SJCRH30 (cell line): ENCODE measurements at places on chromosomes 5 and 9. TPM values are rescaled to one million over a fixed set of nuclear protein-coding genes. Genes with fewer than 3 reads are reported as not detected.
A peak's percentile ranks its signal among the peaks of the same experiment; 100 is the strongest.

Gene TAF11L10
- not detected in 2 replicates for total RNA-seq

Gene EMB
- 0.02 TPM in 1 of 2 replicates, not detected in the other for total RNA-seq

Gene APC
- 35.9 and 39.6 TPM in 2 replicates for total RNA-seq

DNA sequence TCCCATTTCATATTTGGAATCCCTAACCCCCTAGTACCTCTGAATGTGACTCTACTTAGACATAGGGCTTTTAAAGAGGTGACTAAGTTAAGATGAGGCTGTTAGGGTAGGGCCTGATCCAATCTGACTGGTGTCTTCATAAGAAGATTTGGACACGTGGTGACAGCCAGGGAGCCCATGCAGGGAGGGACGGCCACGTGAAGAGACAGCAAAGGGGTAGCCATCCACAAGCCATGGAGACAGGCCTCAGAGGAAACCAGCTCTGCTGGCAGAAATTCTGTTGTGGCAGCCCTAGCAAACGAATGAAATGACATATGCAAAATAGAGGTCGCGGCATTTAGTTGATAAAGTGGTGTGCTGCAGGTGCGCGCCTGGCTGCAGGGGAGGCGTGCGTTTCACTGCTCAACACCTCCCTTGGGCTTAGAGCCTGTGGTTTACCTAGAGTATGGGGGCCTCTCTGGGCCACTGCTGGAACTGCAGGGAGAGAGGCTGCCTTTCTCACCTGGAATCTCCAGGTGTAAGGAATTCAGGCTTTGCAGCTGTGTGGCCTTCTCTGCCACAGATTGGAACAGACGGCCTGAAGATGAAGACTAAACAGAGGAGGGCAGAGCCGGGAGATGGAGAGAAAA lies 7.1 kb upstream of the AFAP1L1 start:
- no peaks in the 10 kb centered on the region for H3K4me1 ChIP-seq
- no peak overlapping the region for H3K27ac ChIP-seq
- no peak for DNase-seq
- no peaks in the 10 kb centered on the region; the same call in 1 of the 2 replicates for H3K27me3 ChIP-seq

DNA sequence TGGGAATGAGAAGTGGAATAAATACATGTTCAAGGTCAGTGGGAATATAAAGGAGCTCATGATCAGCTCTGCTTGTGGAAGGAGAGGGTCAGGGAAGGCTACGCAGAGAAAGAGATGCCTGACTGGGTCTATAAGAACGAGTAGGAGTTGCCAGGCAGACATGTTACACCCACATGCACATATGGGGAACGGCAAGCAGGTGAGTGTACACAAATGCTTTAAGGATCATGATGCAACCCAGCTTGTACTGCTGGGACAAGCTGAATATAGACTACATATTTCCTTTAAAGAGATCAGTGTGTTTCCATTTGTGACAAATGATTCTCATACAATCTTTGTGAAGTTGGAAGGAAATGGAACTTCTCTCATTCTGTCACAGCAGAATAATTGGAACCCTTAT lies 141.7 kb downstream of the SPOCK1 start:
- H3K27me3 ChIP-seq, result 0 out of 2 replicates have a peak, but pooled peaks cover 5% of the 10 kb centered on the region
- DNase-seq, result no peak
- H3K4me3 ChIP-seq, result no peak overlapping the region
- no peaks in the 10 kb centered on the region for H3K36me3 ChIP-seq
- no peak overlapping the region for H3K27ac ChIP-seq
- H3K4me1 ChIP-seq, result no peaks in the 10 kb centered on the region

DNA sequence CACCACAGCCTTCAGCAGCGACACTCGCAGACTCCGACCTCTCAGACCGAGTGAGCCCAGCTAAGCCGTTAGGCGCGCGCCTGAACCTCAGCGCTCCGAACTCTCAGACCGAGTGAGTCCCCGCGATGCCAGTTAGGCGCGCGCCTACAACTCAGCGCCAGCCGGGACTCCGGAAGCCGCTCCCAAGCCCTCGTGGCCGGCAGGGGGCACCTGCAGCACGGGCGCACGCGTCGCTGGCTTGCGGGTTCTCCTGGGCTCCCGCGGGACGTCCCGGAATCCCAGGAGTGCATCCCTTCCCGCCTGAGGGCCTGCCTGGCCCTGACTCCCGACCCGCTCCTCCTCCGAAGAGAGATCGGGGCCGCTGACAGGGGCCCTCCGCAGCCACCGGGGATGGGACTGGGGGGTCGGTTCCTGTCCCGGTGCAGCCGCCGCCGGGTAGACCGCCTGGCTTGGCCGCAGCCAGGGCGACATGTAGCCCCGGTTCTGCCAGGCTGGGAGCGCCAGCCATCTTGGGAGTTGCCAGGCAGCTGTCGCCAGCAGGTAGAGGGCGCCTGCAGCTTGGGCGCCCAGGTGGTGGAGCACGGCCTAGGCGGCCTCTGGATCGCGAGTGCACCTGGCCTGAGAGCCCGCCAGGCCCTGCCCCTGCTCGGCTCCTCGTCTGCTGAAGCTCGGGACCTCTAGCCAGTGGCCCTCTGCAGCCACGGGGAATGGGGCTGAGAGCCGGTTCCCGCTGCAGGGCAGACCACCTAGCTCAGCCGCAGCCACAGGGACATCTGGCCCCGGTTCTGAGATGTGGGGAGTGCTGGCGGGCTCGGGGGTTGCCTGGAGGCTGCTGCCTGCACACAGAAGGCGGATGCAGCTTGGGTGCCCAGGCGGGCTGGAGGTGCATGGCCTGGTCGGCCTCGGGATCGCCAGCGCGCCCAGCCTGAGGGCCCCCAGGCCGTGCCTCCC lies at the start of gene ANKRD18A:
TSS of gene ANKRD18A (minus strand) at position 114 of the 951 bp plus-strand sequence. CDS start 311 bp downstream, outside the sequence.
- peaks cover 9% of the 10 kb centered on the region; the same call in 1 of the 2 replicates for H3K36me3 ChIP-seq
- H3K4me3 ChIP-seq, result peak within 1 kb of the TSS; percentile 74
- no peaks in the 10 kb centered on the region for H3K4me1 ChIP-seq
- no peaks in the 10 kb centered on the region for H3K27me3 ChIP-seq
- peak within 1 kb of the TSS; percentile 78 for H3K27ac ChIP-seq

DNA sequence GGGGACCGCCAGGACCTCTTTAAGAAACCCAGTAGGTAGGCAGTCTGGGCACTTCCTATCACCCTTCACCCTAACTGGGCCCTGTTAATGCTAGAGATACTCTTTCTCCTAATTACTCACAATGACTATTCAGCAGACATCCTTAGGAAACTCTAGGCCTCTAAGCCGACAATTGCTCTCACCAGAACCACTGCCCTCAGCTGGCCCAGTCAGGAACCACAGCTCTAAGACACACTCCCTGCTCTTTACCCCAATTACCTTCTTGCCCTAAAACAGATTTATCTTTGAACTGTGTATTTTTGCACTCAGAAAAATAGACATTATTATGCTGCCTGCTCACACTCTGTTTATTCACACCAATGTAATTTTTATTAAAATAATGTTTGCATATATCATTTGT lies 432.6 kb upstream of the SLC30A5 start:
- H3K4me3 ChIP-seq, result no peak overlapping the region
- DNase-seq, result peak; percentile 41
- no peak overlapping the region for H3K27ac ChIP-seq
- no peaks in the 10 kb centered on the region for H3K27me3 ChIP-seq
- H3K4me1 ChIP-seq, result no peaks in the 10 kb centered on the region

Gene NIM1K
- 0.04 TPM in 1 of 2 replicates, not detected in the other for total RNA-seq

Gene GLDC
- not detected in 2 replicates for total RNA-seq

Gene CORO2A
- total RNA-seq, result 0.55 and 0.61 TPM in 2 replicates

DNA sequence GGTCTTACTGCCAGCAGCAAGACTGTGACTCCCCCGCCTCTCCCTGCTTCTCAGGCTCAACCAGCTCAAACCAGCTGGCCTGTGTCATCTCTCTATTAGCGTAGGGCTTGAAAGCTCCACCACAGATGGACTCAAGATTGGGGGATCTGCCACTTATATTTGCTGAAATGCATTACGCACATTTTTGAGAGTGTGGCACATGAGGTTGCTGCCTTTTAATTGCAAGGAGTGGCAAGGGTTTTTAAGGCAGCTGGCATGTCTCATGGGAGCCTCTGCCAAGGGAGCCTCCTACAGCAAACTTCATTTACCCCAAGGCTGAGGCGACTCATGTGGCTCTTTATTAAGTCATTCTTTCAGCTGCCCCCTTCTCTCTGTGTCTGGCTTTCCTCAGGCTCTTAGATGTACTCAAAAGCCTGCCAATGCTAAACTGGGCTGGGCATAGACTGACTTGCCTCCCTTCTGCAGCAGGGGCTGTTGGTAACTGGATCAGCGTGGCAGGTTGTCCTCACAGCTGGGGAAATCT lies 219.3 kb downstream of the SMARCA2 start:
- H3K36me3 ChIP-seq, result no peaks in the 10 kb centered on the region
- no peaks in the 10 kb centered on the region for H3K27me3 ChIP-seq
- no peak overlapping the region for H3K27ac ChIP-seq
- H3K4me3 ChIP-seq, result no peak overlapping the region
- peak; percentile 34 for DNase-seq

Gene DBH
- 2.2 and 2.5 TPM in 2 replicates for total RNA-seq
